ENCODE measurements at places on chromosomes 7 and 10. TPM values are rescaled to one million over a fixed set of nuclear protein-coding genes. Genes with fewer than 3 reads are reported as not detected.

- no peak for DNase-seq
Observed at GRCh38 chr10:99393036-99393435, 37.4 kb downstream of the GOT1 start.

GRCh38 chr10:122495406-122496340 is 34.3 kb downstream of the HTRA1 start:
- peak; percentile 80 for DNase-seq

- no peak for DNase-seq
Observed at GRCh38 chr7:102241431-102241830, 45.2 kb upstream of the SH2B2 start.

DNA sequence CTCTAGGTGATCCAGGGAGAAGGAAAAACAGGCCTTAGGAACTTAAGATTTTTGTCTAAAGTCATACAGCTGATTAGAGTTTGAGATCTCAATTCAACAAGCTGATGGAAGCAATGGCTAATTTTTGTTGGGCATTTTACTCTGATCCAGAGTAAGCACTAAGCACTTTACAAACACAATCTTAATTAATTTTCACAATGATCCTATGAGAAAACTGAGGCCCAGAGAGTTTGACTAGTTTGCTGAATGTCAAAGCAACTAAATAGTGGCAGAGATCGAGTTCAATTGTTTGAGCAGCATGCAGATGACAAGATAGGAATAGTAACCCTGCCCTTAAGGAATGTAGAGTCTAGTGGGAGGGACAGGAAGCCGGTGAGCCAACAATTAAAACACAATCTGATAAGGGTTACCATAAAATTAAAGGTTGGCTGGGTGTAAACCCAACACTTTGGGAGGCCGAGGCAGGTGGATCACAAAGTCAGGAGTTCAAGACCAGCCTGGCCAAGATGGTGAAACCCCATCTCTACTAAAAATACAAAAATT is 13.5 kb upstream of the RPEL1 start:
- no peak for DNase-seq

GRCh38 chr7:140643416-140643815 is 2.8 kb upstream of the DENND2A start:
- no peak for DNase-seq

DNA sequence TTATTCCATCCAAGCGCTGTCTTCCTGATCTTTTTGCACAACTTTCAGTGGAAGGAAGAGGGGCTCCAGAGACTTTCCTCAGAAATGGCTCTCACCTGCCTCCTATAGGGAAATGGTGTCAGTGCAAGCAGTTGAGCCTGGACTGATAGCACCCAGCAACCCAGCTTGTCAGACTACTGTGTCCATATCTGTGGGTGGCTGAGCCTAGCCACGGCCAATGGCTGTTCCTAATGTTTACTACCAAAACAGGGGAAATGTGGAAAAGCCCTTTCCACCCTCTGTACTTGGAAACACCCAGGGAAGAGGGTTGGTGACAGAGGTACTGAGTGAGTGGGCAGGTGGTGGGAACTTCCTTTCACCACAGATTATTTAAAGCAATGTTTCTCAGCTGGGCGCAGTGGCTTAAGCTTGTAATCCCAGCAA is 4.3 kb upstream of the YKT6 start:
- DNase-seq: no peak

GRCh38 chr10:92766451-92766850 is 76.7 kb downstream of the HHEX start:
- DNase-seq: no peak

DNA sequence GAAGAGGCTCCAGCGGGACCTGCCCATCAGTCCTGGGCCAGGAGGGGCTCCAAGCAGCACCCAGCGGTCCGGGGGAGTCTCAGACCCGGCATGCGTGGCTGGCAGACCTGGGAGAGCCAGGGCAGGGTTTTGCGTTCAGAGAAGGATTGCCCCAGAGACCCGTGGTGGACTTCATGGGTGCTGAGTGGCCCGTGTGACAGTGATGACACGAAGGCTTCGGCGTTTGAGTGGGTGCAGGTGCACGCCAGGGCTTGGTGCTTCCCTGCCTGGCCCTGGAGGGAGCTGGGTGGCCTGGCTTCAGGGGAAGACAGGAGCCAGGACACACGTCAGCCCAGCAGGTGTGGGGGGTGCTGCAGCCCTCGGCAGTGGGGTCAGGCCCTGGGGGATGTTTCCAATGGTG is 13.9 kb downstream of the ORAI2 start:
- no peak for DNase-seq

DNA sequence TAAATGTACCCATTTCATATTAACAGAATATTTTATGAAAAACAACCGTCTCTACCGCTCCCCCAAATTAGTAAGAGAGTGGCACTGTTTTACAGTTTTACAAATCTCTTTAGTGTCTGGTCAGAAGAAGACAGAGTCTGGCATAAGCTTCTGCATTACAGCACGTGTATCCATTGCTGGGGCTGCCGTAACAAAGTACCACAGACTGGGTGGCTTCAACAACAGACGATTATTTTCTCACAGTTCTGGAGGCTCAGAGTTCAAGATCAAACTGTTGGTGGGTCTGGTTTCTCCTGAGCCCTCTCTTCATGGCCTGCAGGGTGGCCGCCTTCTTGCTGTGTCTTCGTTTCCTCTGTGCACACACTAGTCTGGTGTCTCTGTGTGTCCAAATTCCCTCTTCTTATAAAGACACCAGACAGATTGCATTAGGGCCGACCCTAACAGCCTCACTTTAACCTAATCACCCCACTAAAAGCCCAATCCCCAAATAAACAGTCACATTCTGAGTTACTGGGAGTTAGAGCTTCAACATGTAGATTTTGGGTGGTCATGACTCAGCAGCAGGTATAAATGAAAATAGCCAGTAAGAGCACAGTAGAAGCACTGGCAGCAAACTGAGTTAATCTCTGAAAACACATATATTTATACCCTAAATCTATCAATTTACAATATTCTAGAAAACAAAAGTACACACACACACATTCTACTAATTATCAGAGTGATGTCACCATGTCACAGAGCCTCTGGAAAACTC is 4.0 kb upstream of the SPOCK2 start:
- DNase-seq: no peak

The PRLHR gene
- not detected for total RNA-seq

GRCh38 chr7:34153656-34154270 is 248.4 kb downstream of the BMPER start:
- no peak for DNase-seq

GRCh38 chr7:129462420-129462819 is 28.2 kb downstream of the STRIP2 start:
- DNase-seq: no peak

- DNase-seq: no peak
Observed at GRCh38 chr10:71268758-71269157, 50.3 kb upstream of the SLC29A3 start.

- no peak for DNase-seq
Observed at GRCh38 chr10:52394246-52394645, 80.2 kb downstream of the DKK1 start.

DNA sequence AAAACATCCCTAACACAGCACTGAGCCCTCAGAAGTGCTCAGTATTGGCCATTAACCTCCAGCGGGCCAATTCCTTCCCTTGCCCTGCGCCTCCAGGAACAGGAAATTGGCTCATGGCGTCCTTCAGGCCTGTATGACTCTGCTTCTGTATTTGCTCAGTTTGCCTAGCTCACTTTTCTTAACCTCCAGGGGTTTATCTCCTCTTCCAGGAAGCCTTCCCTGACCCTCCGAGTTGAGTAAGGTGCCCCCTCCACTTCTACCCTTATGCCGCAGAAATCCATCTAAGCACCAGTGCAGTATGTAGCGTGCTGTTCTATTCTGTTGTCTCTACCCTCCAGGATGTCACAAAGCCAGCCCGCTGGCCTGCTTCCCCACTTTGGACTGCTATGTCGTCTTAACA is 1.1 kb upstream of the SFXN4 start:
- peak; percentile 62 for DNase-seq

The RNF148 gene
- total RNA-seq: 1.6 TPM

DNA sequence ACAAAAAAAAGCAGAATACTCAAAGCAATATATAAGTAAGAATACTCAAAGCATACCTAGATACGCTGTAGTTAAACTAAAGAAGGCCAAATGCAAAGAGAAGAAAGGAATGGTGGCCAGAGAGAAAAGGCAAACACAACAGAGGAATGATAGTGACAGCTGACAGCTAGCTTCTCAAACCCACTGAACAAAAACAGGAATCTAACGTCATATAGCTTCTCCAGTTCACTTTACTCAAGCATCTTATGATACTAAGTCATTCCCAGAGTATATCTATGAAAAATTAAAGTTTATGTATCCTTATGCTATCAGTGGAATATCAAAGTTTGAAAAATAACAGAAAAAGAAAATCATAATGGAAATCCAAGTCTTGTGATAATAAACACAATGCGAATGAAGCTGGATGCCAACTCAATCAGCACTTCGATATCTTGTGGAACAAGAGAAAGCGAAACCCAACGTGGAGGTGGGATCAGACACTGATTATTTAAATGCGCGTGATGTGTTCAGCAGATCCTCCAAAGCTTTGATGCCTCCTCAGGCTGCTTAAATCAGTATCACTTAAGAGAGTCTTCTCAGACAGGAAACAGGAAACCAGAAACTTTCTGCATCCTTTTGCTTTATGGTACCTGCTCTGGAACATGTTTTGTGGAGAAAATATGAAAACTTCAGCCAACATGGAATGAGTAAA is 102.8 kb downstream of the PIP4K2A start:
- no peak for DNase-seq

DNA sequence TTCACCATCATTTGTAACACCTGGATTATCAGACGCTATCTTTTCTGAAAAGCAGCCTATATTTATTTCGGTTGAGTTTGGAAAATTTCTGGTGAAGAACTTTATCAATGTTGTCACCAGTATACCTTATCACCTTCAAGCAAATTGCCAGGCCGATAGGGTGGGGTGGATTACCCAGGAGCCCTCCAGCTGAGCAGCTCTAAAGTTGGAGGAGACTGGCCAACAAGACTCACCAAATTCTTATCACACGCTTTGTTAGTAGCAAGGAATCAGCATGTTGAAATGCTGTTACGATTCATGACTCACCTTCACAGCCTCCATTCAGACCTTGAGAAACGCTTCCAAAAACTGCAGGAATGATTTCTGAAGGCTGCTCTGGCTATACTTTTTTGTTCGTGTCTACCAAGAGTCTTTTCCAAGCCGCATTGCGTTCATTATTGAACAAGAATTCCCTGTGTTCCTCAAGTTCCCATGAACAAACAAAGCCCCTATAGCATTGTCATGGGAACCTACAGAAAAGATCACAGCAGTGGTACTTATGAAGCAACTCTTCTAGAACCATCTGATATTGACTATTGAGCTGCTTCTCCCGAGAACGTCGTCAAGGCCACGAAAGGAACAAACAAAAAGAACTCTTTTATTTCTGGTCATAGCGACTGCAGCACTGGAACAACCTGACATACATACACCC is 291.4 kb downstream of the SFMBT2 start:
- DNase-seq: no peak

GRCh38 chr7:100590077-100590737 is 4.1 kb downstream of the FBXO24 start:
- DNase-seq: no peak

The CHRM2 gene
- total RNA-seq: not detected

The PCBD1 gene
- 49.1 TPM for total RNA-seq

- peak; percentile 78 for DNase-seq
Observed at GRCh38 chr10:103470761-103471653, 8.0 kb downstream of the CALHM3 start.

The TRIL gene
- total RNA-seq: 7.0 TPM

The PNLIP gene
- 2.3 TPM for total RNA-seq

DNA sequence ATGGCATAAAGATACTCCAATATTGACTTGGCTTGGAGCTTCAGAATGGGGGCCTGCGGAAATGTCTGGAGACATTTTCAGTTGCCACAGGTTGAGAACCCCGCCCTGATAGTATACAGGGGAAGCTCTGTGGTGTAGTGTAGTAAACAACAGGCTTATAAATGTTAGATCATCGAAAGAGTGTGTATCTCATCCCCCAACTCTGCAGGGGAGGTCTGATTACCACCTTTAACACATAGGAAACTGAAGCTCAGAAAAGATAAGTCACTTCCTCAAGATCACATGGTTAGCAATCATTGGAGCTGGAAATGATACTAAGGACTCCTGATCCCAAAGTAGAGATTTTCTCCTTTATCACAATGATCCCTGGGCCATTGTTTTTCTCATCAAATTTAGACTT is 144.5 kb upstream of the BMPER start:
- DNase-seq: no peak

The OR6V1 gene
- total RNA-seq: not detected

- no peak for DNase-seq
Observed at GRCh38 chr7:50693455-50694130, 89.1 kb downstream of the GRB10 start.

The SFMBT2 gene
- total RNA-seq: 20.3 TPM

DNA sequence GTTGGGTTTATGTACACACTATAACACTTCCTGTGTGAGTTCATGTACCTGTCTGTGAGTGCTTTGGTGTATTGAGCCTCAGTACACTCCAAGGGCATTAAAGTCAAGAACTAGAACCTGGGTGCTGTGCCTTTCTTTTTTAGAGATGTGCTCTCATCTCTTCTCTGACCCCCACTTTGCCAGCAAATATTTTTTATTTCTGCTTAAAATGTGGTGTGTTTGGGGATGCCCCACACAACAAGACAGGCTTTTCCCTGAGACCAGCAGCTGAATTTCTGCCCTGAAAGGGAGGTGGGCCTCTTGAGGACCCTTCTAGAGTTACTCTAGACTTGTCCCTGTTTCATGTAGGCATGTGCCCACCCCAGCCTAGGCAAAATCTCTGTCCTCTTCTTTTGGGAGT is 14.3 kb downstream of the KCTD7 start:
- DNase-seq: no peak

The TEX36 gene
- total RNA-seq: not detected

GRCh38 chr7:87220026-87220733 is 648 bp upstream of the TMEM243 start:
- DNase-seq: peak; percentile 91

GRCh38 chr10:70435241-70436085 is 6.0 kb downstream of the NODAL start:
- DNase-seq: no peak

The TRIM73 gene
- 8.8 TPM for total RNA-seq

- DNase-seq: peak; percentile 50
Observed at GRCh38 chr10:126905776-126906703, 812 bp downstream of the DOCK1 start.

DNA sequence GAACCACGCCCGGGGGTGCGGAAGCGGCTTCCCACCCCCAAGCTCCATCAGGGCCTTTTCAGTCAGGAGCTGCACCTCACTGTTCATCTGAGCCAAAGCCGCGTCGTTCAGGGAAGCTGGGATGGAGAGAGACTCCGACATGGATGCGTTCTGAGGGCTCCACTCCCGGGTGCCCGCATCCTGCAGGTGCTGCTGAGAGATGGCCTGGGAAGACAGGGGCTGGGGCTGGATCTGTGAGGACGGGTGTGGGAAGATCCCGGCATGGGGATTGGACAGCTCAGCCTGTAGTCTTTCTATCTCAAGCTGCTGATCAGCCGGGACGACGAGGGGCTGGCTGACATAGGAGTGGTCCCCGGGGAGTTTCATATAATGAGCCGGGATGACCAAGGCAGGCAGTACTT is 45.0 kb upstream of the NMT2 start:
- DNase-seq: no peak

The DIP2C gene
- 38.7 TPM for total RNA-seq

The ZNF804B gene
- total RNA-seq: not detected

GRCh38 chr7:100370746-100371145 is 2.5 kb upstream of the PILRA start:
- DNase-seq: no peak

The GALNT17 gene
- total RNA-seq: 22.4 TPM

Measured in aorta (tissue), 5 donors.